ENCODE measurements at places on chromosomes 7 and 10. TPM values are rescaled to one million over a fixed set of nuclear protein-coding genes. Genes with fewer than 3 reads are reported as not detected.

- H3K27ac ChIP-seq, result peak overlapping the region; percentile 79
- no peak for DNase-seq
- H3K4me1 ChIP-seq, result peaks cover 44% of the 10 kb centered on the region
- H3K27me3 ChIP-seq, result no peaks in the 10 kb centered on the region
- H3K4me3 ChIP-seq, result peak overlapping the region; percentile 87
Observed at GRCh38 chr10:103397191-103397825, 882 bp downstream of the PDCD11 start.

GRCh38 chr7:21943436-21943835 lies 2.3 kb downstream of the CDCA7L start:
- no peaks in the 10 kb centered on the region for H3K27me3 ChIP-seq
- peaks cover 15% of the 10 kb centered on the region for H3K4me1 ChIP-seq
- DNase-seq, result no peak
- H3K36me3 ChIP-seq, result no peaks in the 10 kb centered on the region

DNA sequence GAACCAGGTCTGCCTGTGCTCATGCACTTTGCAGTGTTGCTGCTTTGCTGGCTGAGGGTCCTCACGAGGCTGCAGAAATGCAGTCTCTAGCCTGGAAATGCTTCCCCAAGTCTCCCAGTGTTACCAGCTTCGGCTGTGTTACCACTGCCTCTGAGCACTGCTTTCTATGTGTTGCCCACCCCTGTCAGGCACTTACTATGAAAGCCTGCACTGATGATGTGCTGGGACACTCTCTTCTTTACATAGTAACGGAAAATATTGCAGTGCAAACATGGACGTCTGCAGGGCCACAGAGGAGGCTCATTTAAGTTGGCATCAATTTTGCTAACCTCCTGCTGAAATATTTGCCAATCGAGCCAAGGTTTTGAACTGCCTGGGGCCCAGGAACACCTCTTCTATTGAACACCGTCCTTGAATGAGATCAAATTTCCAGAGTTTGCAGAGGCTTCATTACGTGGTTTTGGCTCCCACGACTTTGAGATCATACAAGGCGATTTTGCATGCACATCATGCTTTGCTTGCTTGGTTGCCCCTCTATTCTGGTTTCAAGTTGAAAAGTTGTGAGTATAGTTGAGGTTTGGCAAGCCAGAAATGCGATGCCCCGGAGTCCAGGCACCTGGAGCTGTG lies 404.7 kb upstream of the PODXL start:
- DNase-seq, result no peak
- H3K36me3 ChIP-seq, result no peaks in the 10 kb centered on the region
- H3K27ac ChIP-seq, result no peak overlapping the region
- no peak overlapping the region for H3K4me3 ChIP-seq
- H3K27me3 ChIP-seq, result no peaks in the 10 kb centered on the region

Gene STAG3
- 3.7 TPM for polyA plus RNA-seq

- no peak overlapping the region for H3K4me3 ChIP-seq
- peaks cover 7% of the 10 kb centered on the region for H3K4me1 ChIP-seq
- no peaks in the 10 kb centered on the region for H3K27me3 ChIP-seq
- H3K36me3 ChIP-seq, result no peaks in the 10 kb centered on the region
Observed at GRCh38 chr10:11447586-11447985, 163.9 kb downstream of the USP6NL start.

- H3K4me3 ChIP-seq, result peak overlapping the region; percentile 49
- no peak for DNase-seq
- H3K27me3 ChIP-seq, result no peaks in the 10 kb centered on the region
- peak overlapping the region; percentile 99 for H3K27ac ChIP-seq
- H3K4me1 ChIP-seq, result peaks cover 21% of the 10 kb centered on the region
Observed at GRCh38 chr10:97320480-97321031, 1.5 kb downstream of the FRAT1 start.

- no peak overlapping the region for H3K4me3 ChIP-seq
- no peaks in the 10 kb centered on the region for H3K4me1 ChIP-seq
- DNase-seq, result no peak
Observed at GRCh38 chr7:75649462-75649861, 89.3 kb downstream of the HIP1 start.

DNA sequence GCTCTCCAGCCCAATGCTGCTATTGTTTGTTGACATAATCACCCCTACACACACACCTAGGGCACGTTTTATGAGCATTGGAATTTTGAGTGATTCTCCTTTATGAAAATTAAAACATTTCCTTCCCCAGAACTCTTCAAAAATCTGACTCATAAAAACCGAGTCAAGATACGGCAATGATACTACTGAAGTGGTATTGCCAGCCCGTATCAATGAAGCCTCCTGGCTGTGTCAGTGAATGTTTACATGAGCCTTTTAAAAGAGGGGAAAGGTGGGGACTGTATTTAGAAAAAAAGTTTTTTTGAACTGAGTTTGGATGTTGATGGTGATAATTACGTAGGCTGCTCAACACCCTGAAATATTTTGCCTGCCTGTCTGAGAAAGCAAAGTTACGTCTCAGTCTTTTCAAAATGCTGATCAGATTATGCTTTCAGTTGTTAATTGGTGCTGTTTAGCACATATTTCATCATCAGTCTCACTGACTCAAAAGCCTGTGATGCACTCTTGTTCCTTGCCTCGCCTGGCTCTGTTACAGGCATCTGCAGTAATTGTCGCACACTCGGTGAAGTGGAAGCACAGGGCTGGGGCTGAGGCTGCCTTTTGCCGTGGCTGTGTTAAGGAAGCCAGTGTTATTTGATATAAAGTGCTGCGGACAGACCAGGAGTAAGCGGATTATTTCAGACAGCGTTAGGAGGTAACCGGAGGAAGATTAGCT lies 157.4 kb upstream of the TCF7L2 start:
- no peak for DNase-seq
- H3K4me3 ChIP-seq, result no peak overlapping the region
- no peaks in the 10 kb centered on the region for H3K27me3 ChIP-seq
- no peak overlapping the region for H3K27ac ChIP-seq
- no peaks in the 10 kb centered on the region for H3K4me1 ChIP-seq
- no peaks in the 10 kb centered on the region for H3K36me3 ChIP-seq

- H3K4me3 ChIP-seq, result no peak overlapping the region
- H3K27me3 ChIP-seq, result no peaks in the 10 kb centered on the region
- no peak for DNase-seq
- peaks cover 13% of the 10 kb centered on the region for H3K4me1 ChIP-seq
- no peaks in the 10 kb centered on the region for H3K36me3 ChIP-seq
- H3K27ac ChIP-seq, result no peak overlapping the region
Observed at GRCh38 chr7:142327628-142328405, 70.0 kb upstream of the PRSS58 start.

DNA sequence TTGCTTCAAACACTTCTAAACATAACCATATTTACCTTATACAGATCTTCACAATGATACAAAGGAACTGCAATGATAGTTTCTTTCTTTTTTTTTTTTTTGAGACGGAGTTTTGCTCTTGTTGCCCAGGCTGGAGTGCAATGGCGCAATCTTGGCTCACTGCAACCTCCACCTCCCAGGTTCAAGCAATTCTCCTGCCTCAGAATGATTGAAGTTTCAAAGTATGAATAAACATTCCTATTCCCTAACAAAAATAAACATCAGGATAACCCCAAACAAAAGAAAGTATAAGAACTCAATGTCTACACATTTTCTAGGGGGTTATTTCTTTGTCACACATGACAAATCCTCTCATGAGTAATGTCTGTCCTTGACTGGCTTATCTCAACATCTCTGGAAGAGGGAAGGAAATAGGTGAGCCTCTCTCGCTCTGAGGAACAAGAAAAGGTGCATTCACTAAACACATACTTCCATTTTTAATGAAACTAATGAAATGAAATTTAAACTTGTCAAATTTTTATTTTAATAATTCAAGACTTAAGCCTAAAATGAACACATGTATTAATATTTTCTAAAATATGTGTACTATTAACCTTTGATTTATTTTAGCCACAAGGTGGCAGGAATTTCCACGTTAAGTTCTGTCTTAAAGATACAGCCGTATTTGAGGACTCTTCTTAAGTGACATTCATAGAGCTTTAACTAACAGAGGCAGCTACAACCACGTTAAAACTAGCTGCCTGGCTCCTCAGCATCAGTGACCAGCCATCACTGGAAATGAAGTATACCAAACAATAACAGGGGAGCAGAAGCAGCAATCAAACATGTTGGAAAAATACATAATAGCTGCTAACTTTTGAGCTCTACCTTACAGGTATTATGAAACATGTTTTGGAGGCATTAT lies 58.3 kb downstream of the MALSU1 start:
- no peak overlapping the region for H3K4me3 ChIP-seq
- no peak overlapping the region for H3K27ac ChIP-seq
- no peaks in the 10 kb centered on the region for H3K27me3 ChIP-seq
- no peaks in the 10 kb centered on the region for H3K36me3 ChIP-seq
- peaks cover 25% of the 10 kb centered on the region for H3K4me1 ChIP-seq
- peak; percentile 8 for DNase-seq

DNA sequence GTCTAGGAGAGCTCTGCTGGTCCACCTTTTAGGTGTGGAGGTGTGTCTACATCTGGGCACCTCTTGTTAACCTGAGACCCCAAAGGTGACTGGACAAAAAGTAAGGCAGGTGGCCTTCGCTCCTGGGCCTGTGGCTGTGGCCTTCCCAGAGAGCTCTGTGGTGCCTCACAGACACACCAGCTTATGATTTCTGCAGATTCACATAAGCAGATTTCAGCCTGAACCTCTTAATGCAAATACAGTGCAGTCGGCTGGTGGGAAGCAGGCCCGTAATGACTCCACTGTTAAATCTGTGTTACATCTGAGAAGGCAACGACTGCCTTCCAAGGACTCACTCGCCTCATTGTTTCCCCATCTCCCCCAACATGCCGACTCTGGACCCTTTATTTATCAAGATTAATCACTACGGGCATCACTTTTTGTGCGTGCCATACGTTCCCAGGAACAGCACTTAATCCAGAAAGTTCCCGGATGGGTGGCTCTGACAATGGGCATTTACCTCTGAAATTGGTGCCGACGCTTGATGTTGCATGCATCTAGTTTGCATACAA lies 119.8 kb downstream of the EBF3 start:
- no peaks in the 10 kb centered on the region for H3K4me1 ChIP-seq
- no peak overlapping the region for H3K4me3 ChIP-seq
- no peaks in the 10 kb centered on the region for H3K27me3 ChIP-seq
- no peak overlapping the region for H3K27ac ChIP-seq
- no peaks in the 10 kb centered on the region for H3K36me3 ChIP-seq
- no peak for DNase-seq

DNA sequence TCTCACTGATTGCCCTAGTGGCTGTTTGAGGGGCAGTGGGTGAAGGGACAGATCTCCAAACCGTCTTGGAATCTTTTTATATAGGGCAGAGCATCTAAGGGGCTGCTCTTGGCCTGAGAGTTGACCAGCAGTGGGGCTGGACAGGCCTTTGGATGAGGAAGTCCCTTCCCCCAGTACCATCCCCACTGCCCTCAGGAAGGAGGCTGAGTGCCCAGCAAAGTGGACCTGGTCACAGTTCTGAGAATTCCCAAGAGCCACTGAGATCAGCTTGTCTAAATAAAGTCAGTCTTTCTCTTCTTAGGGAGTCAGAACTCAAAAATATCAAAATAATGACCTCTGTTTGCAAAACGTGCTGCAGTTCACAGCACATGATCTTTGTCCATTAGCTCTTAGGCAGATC lies 5.6 kb downstream of the GDF10 start:
- peaks cover 19% of the 10 kb centered on the region for H3K4me1 ChIP-seq
- no peak for DNase-seq
- H3K27ac ChIP-seq, result no peak overlapping the region
- H3K27me3 ChIP-seq, result no peaks in the 10 kb centered on the region

GRCh38 chr10:1335642-1336041 lies 279.5 kb downstream of the WDR37 start:
- H3K36me3 ChIP-seq, result no peaks in the 10 kb centered on the region
- H3K27ac ChIP-seq, result no peak overlapping the region
- no peak for DNase-seq
- peaks cover 3% of the 10 kb centered on the region for H3K27me3 ChIP-seq
- no peaks in the 10 kb centered on the region for H3K4me1 ChIP-seq
- no peak overlapping the region for H3K4me3 ChIP-seq

DNA sequence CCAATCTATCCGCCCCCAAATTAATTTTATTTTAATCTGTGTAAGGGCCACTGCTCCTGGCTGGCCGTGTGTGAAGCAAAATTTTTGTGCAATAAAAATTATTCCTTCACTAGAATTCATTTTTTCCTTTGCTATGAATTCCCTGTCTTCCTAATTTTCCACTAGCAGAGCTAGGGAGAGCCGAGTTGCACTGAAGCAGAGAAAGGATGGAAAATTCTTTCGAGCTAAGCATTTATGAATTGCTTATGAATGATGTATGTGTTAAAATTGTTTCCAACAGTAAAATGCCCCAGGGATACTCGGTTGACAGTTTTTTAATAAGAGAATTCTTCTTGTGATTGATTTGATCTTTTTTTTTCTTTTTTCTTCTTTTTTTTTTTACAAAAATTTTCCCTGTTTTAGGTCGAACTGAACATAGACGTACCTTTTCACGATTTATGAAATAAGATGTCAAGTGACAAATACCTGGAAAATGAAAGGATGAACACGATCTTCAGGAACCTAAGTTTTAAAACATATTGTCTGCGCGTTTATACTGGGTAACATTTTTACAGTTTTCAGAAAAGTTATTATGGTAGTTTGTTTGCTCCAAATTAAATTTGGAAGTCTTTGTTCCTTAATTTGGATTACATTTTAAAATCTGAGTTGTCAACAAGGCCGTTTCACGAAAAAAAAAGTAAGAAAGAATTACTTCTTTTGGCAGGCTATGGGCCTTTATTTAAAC lies 288.8 kb upstream of the NFE2L3 start:
- H3K4me3 ChIP-seq, result no peak overlapping the region
- DNase-seq, result no peak
- peaks cover 86% of the 10 kb centered on the region for H3K27me3 ChIP-seq

- no peak within 1 kb of the TSS for H3K27ac ChIP-seq
- H3K4me3 ChIP-seq, result no peak within 1 kb of the TSS
- H3K27me3 ChIP-seq, result no peaks in the 10 kb centered on the region
- H3K4me1 ChIP-seq, result no peaks in the 10 kb centered on the region
- no peaks in the 10 kb centered on the region for H3K36me3 ChIP-seq
Observed at GRCh38 chr10:80356563-80356988, at the start of the genes DYDC1 and DYDC2. Gene DYDC1 (minus strand): TSS chr10:80356755. CDS start chr10:80352601, 4,154 bp downstream. Gene DYDC2 (plus strand): TSS chr10:80356781. CDS start chr10:80362444, 5,663 bp downstream.

- no peak overlapping the region for H3K4me3 ChIP-seq
- H3K4me1 ChIP-seq, result no peaks in the 10 kb centered on the region
- no peaks in the 10 kb centered on the region for H3K27me3 ChIP-seq
- DNase-seq, result no peak
- no peaks in the 10 kb centered on the region for H3K36me3 ChIP-seq
- no peak overlapping the region for H3K27ac ChIP-seq
Observed at GRCh38 chr7:128041203-128041602, 10.0 kb upstream of the LRRC4 start.

- no peak overlapping the region for H3K27ac ChIP-seq
- DNase-seq, result no peak
Observed at GRCh38 chr10:97798958-97799610, 27.3 kb upstream of the SFRP5 start.
